CD14-positive monocyte (primary cell): ENCODE measurements at places on chromosomes 3 and 15. TPM values are rescaled to one million over a fixed set of nuclear protein-coding genes. Genes with fewer than 3 reads are reported as not detected.

DNA sequence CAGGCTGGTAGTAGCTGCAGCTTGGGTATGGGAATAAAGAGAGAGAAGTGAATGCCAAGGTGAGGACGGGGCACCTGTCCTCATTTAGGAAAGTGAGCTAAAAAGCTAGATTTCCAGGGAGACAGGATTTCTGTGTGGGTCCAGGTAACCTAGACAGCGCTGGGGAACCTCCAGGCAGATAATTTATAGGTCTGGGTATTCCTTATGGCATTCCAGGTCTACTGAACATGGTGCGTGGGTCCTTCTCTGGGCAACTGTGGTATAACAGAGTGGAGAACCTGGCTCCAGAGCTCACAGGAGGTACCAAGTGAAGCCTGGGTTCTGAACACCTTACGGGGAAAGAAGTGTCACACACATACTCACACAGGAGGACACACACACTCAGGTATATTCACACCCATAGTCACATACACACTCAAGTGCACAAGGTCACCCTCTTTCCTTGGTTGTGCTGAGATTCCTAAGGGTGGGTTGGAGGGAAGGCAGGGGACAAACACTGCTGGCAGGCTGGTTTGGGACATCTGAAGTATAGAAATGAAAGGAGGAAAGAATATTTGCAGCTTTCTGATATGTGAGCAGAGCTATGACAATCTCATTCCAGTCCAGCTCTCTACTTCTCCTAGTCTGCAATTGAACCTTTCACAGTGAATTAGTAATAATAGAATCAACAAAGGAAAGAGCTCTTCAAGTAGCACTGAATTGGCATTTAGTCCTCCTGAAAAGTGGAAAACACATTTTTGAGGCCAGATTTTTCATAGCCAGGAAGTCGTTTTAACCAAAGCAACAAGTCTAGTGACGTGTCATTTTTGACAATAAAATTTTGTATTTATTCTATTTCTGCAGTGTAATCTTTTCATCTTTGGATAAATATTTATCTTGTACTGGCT, 37.4 kb upstream of the ITGA11 start:
- DNase-seq, result no peak

GRCh38 chr15:90988296-90988695, 6.0 kb downstream of the PRC1 start:
- no peak for DNase-seq

The CCDC50 gene
- polyA plus RNA-seq, result 9.5 and 13.3 TPM in 2 replicates

The KCNH8 gene
- not detected for polyA plus RNA-seq

The SLC51B gene
- polyA plus RNA-seq, result not detected

DNA sequence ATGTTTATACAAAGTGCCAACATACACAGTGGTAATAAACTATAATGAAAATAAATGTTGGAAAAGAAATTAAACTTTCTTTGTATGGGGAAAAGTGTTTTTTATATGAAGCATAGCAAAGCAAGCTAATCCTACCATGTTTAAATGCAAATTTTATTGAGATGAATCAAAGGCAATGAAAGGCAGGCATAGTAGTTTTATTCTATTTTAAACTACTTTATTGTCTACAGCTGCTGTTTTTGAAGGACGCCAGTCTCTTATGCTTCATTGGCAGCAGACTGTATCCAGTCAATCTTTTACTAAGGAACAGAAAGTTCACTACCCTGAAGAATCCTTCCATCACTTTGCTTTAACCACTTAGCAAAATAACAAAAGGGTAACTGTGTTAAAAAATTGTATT, 761.0 kb downstream of the ROBO2 start:
- DNase-seq, result no peak

The DLEC1 gene
- 0.57 and 0.81 TPM in 2 replicates for polyA plus RNA-seq

- DNase-seq, result no peak
Observed at GRCh38 chr3:138060792-138061191, 50.8 kb downstream of the CLDN18 start.

The TMED3 gene
- polyA plus RNA-seq, result 27.8 and 41.0 TPM in 2 replicates

The TMEM158 gene
- 0.88 and 1.1 TPM in 2 replicates for polyA plus RNA-seq

DNA sequence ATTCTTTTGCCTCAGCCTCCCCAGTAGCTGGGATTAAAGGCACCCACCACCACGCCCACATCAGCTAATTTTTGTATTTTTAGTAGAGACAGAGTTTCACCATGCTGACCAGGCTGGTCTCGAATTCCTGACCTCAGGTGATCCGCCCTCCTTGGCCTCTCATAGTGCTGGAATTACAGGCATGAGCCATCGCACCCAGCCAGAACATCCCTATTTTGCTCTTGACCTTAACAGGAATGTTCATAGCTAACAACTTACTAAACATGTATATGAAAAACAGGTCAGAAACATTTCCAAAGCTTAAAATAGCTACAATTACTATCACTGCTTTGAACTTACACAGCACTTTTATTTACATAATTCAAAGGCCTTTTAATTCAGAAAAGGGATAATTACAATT, 33.7 kb downstream of the UQCC5 start:
- DNase-seq, result no peak

GRCh38 chr3:189557824-189558223, 73.4 kb upstream of the TP63 start:
- no peak for DNase-seq
